ENCODE measurements at places on chromosomes 2 and 18. TPM values are rescaled to one million over a fixed set of nuclear protein-coding genes. Genes with fewer than 3 reads are reported as not detected.

NT5C1B gene
- total RNA-seq = not detected

DSG1 gene
- total RNA-seq = not detected

LOXHD1 gene
- 0.28 TPM for total RNA-seq

CDKL4 gene
- total RNA-seq = 1.4 TPM

RND3 gene
- 46.1 TPM for total RNA-seq

ATP6V1B1 gene
- total RNA-seq = 1.3 TPM

CEP192 gene
- total RNA-seq = 14.2 TPM

RBM45 gene
- 11.9 TPM for total RNA-seq

UBE2E3 gene
- 36.8 TPM for total RNA-seq

IL1B gene
- 2.0 TPM for total RNA-seq

RESP18 gene
- total RNA-seq = not detected

LRATD1 gene
- total RNA-seq = 5.0 TPM

CNDP1 gene
- total RNA-seq = not detected

ST6GAL2 gene
- total RNA-seq = not detected

YIPF4 gene
- total RNA-seq = 38.2 TPM

DNA sequence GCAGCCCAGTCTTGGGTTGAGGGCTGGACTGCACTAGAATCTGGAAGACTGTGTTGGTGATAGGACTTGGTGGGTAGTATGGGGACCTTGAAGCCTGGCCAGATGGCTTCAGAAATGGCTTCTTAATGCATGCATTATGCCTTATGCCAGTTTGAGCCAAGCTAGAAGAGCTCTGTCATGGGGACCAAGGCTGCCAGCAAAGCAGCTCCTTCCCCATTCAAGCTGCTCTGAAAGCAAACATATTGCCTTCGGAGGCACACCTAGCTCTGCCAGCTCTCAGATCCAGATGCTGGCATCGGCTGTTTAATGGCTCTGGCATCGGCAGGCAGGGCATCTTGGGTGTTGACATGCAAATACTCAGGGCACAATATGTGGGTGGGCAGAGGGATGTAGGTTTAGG lies 59.0 kb upstream of the IGFBP5 start:
- no peaks in the 10 kb centered on the region for H3K36me3 ChIP-seq
- DNase-seq = no peak
- no peaks in the 10 kb centered on the region for H3K27me3 ChIP-seq

- no peak overlapping the region for H3K27ac ChIP-seq
- DNase-seq = peak; percentile 46
- no peaks in the 10 kb centered on the region for H3K27me3 ChIP-seq
- no peak overlapping the region for H3K4me3 ChIP-seq
- H3K36me3 ChIP-seq = no peaks in the 10 kb centered on the region
- no peaks in the 10 kb centered on the region for H3K4me1 ChIP-seq
Measured at GRCh38 chr18:51211552-51211951, 14.1 kb upstream of the MEX3C start.

GRCh38 chr2:113962692-113963480 lies 73.0 kb downstream of the ACTR3 start:
- no peaks in the 10 kb centered on the region for H3K36me3 ChIP-seq
- no peak overlapping the region for H3K27ac ChIP-seq
- no peak for DNase-seq
- H3K27me3 ChIP-seq = no peaks in the 10 kb centered on the region

GRCh38 chr18:74739926-74740325 lies 142.3 kb downstream of the ZNF407 start:
- DNase-seq = no peak
- no peaks in the 10 kb centered on the region for H3K36me3 ChIP-seq
- H3K27me3 ChIP-seq = no peaks in the 10 kb centered on the region
- no peak overlapping the region for H3K4me3 ChIP-seq

GRCh38 chr2:15041429-15041837 lies 408.9 kb downstream of the LRATD1 start:
- no peak for DNase-seq
- no peaks in the 10 kb centered on the region for H3K27me3 ChIP-seq
- H3K36me3 ChIP-seq = no peaks in the 10 kb centered on the region
- no peak overlapping the region for H3K4me3 ChIP-seq
- H3K4me1 ChIP-seq = no peaks in the 10 kb centered on the region

- no peaks in the 10 kb centered on the region for H3K27me3 ChIP-seq
- H3K36me3 ChIP-seq = no peaks in the 10 kb centered on the region
- no peak overlapping the region for H3K27ac ChIP-seq
- no peaks in the 10 kb centered on the region for H3K4me1 ChIP-seq
Measured at GRCh38 chr2:127683757-127684156, 8.4 kb upstream of the LIMS2 start.

DNA sequence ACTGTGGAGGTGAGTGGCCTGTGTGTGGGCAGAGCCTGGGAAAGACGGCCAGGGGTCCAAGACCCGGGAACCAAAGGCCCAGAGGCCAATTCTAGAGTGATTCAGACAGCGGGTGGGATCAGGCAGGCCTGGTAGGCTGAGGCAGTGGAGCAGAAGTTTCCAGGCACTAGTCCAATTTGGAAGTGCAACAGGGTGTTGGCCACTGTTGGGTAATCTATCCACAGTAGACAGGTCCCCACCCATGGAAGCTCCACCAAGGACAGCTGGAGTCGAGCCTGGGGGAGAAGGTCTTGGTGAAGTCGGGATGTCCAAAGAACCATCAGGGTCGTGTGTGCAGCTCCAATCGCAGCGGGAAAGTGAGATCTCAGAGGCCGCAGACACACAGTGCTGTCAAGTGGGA lies 125.8 kb upstream of the COPS8 start:
- no peak for DNase-seq
- no peaks in the 10 kb centered on the region for H3K27me3 ChIP-seq
- H3K4me3 ChIP-seq = no peak overlapping the region
- H3K4me1 ChIP-seq = peaks cover 9% of the 10 kb centered on the region
- no peaks in the 10 kb centered on the region for H3K36me3 ChIP-seq

DNA sequence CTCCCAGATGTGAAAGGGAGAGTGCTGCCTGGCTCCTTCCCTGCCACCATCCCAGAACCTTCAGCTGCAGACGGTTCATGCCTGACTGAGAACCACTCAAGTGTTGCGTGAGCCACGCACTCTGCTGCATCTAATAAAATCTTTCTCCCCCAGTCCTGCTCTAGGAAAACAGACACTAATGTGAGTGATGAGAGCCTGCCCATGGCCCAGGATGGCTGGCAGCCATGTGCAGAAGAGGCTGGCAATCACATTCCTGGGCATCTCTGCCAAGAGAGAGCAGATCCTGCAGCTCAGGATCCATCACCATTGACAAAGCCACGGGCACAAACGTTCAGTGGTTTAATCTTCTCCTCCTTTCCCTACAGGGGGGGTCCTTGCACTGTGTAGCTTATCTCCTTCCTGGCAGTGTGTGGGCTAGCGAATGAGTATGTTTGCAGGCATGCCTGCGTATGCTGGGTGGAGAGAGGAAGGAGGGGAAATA lies 477.5 kb downstream of the SLC4A3 start:
- no peaks in the 10 kb centered on the region for H3K36me3 ChIP-seq
- H3K27me3 ChIP-seq = no peaks in the 10 kb centered on the region
- H3K4me1 ChIP-seq = no peaks in the 10 kb centered on the region
- H3K27ac ChIP-seq = no peak overlapping the region

- H3K27ac ChIP-seq = no peak overlapping the region
- no peaks in the 10 kb centered on the region for H3K36me3 ChIP-seq
- DNase-seq = no peak
Measured at GRCh38 chr2:5057891-5058351, 634.3 kb upstream of the SOX11 start.

DNA sequence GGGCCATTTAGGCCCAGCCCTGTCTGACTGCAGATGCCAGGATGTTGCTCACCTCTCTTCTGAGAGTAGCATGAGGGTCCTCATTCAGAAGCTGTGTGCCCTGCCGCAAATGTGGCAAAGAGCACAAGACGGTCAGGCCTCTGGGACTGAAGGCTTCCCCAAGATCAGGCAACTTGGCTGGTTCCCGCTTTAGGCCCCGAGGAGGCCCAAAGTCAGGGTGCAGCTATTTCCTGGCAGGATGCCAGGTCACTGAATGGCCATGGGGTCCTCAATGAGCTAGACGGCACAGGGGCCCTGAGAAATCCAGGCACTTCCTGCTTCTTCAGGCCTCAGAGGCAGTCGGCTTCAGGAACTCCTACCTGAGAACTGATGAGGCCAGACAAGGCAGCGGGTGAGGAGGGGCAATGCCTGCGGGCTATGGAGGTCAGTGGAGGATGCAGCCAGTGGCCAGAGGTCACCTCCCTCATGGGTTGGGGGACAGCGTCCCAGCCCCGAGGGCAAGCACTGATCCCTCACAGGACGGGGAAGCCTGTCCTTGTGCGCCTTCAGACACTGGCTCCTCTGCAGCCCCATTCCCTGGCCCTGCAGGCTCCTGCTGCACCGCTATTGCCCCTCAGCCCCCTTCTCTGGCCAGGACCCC lies 44.9 kb downstream of the LMAN2L start:
- DNase-seq = no peak
- no peak overlapping the region for H3K27ac ChIP-seq
- H3K4me3 ChIP-seq = no peak overlapping the region

DNA sequence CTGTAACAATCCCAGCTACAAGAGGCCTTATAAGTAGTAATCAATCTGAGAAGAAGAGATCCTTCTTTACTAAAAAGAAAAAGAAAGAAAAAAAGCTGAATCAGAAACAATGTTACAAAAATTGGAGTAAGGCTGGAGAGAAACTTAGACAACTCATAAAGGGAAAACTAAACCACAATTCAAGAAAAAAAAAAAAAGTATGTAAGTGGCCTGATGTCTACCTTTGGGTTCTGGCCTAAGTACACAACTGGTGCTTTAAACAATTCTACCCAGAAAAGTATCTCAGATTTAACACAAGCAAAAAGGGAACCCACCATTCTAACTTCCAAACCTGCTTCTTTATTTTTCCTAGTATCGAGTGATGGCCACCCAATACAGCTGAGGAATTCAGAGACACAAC lies 45.3 kb downstream of the ZNF521 start:
- peaks cover 3% of the 10 kb centered on the region for H3K4me1 ChIP-seq
- no peaks in the 10 kb centered on the region for H3K27me3 ChIP-seq
- H3K4me3 ChIP-seq = no peak overlapping the region
- H3K36me3 ChIP-seq = no peaks in the 10 kb centered on the region
- DNase-seq = no peak
- no peak overlapping the region for H3K27ac ChIP-seq

DNA sequence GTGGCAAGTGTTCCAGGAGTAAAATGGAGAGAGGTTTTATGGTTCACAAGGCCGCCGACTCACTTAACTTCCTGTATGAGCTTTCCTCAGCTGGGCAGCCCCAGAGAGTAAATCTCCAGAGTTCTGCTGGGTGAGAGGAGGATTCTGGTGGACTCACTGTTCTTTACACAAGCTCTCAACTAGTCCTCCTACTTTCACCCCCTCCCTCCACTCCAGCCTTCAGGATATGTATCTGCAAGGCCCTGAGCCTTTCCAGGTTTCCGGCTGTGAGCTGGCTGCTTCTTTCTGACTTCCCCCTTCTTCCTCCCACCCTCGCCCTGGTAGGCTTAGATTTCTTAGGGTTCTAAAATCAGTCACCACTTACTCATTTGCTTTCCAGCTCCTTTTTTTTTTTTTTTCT lies 34.0 kb downstream of the EML6 start:
- H3K27me3 ChIP-seq = no peaks in the 10 kb centered on the region

GRCh38 chr2:19009510-19009909 lies 348.9 kb downstream of the OSR1 start:
- no peaks in the 10 kb centered on the region for H3K36me3 ChIP-seq
- no peak overlapping the region for H3K4me3 ChIP-seq
- no peak overlapping the region for H3K27ac ChIP-seq
- no peaks in the 10 kb centered on the region for H3K27me3 ChIP-seq
- no peak for DNase-seq
- no peaks in the 10 kb centered on the region for H3K4me1 ChIP-seq

- DNase-seq = peak; percentile 72
- peaks cover 6% of the 10 kb centered on the region for H3K27me3 ChIP-seq
- no peaks in the 10 kb centered on the region for H3K4me1 ChIP-seq
Measured at GRCh38 chr2:10097352-10098148, 17.3 kb upstream of the CYS1 start.

DNA sequence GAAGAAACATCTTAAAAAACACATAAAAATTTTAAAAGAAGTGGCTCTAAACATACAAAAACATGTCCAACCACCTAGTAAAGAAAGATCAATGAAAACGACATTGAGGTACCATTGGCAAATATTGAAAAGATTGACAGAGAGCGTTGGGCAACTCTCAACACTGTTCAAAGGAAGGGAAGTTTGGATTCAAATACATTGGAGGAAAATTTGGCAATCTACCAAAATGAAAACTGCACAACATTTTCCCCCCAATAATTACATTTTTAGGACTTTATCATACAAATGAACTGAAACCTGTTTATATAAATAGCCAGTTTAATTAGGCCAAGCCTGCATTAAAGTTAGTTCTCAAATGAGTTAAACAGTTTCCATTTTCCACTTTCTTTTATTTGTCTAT lies 758.9 kb downstream of the NRXN1 start:
- no peaks in the 10 kb centered on the region for H3K27me3 ChIP-seq
- no peaks in the 10 kb centered on the region for H3K36me3 ChIP-seq
- H3K4me1 ChIP-seq = no peaks in the 10 kb centered on the region
- H3K27ac ChIP-seq = no peak overlapping the region
- H3K4me3 ChIP-seq = no peak overlapping the region

DNA sequence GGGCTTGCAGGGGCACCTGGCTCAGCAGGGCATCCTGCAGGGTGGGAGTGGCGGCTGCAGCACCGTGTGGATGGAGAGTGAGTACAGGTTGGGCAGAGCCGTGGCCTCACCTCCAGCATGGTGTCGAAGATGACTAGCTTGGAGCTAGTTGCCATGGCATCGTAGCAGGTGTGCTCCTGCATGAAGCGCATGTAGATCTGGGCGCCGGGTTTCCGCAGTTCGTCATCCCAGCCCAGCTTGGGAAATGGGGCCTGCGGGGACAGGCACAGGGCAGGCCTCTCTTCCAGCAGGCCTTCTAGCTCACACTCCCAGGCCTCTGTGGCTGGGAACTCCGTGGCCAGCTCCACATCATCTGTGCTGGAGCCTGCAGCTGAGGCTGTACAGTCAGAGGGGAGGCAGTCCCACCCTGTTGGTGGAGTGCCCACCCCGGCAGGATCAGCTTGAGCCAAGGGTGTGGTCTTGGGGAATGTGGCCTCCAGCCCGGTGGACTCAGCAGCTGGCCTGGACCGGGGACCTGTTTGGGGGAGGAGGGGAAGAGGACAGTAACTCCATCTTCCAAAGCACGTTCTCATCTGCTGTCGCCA lies 1.6 kb downstream of the PRKAG3 start:
- H3K36me3 ChIP-seq = no peaks in the 10 kb centered on the region
- H3K4me3 ChIP-seq = no peak overlapping the region
- no peaks in the 10 kb centered on the region for H3K4me1 ChIP-seq

GRCh38 chr2:136005462-136006196 lies 20.2 kb upstream of the DARS1 start:
- no peak for DNase-seq
- no peaks in the 10 kb centered on the region for H3K36me3 ChIP-seq
- no peaks in the 10 kb centered on the region for H3K4me1 ChIP-seq
- H3K27ac ChIP-seq = no peak overlapping the region
- no peak overlapping the region for H3K4me3 ChIP-seq
- no peaks in the 10 kb centered on the region for H3K27me3 ChIP-seq

- no peak overlapping the region for H3K27ac ChIP-seq
- H3K27me3 ChIP-seq = no peaks in the 10 kb centered on the region
- H3K4me3 ChIP-seq = no peak overlapping the region
- H3K36me3 ChIP-seq = no peaks in the 10 kb centered on the region
Measured at GRCh38 chr2:107160640-107161239, 274.8 kb upstream of the ST6GAL2 start.
